ENCODE measurements at places on chromosomes 1 and 21.
A peak's percentile ranks its signal among the peaks of the same experiment; 100 is the strongest.

- peak; percentile 52 for DNase-seq
Measured at GRCh38 chr21:38490411-38491020, 7.8 kb downstream of the ERG start.

- DNase-seq = no peak
Measured at GRCh38 chr1:236020359-236021219, 44.3 kb downstream of the NID1 start.

GRCh38 chr21:33189237-33189636 is 40.5 kb upstream of the IFNAR2 start:
- DNase-seq = no peak

- no peak for DNase-seq
Measured at GRCh38 chr21:44657635-44658540, at the start of gene KRTAP12-3. KRTAP12-3 (plus strand) TSS chr21:44657932; CDS start chr21:44657980, 48 bp downstream.

GRCh38 chr21:42396799-42397745 is 1.2 kb upstream of the TMPRSS3 start:
- no peak for DNase-seq

GRCh38 chr1:52444463-52444862 is 40.1 kb downstream of the PRPF38A start:
- DNase-seq = no peak

- DNase-seq = peak; percentile 72
Measured at GRCh38 chr21:44299458-44300261, at the start of gene PFKL. PFKL (plus strand) TSS chr21:44300053; CDS start chr21:44300106, 53 bp downstream.

DNA sequence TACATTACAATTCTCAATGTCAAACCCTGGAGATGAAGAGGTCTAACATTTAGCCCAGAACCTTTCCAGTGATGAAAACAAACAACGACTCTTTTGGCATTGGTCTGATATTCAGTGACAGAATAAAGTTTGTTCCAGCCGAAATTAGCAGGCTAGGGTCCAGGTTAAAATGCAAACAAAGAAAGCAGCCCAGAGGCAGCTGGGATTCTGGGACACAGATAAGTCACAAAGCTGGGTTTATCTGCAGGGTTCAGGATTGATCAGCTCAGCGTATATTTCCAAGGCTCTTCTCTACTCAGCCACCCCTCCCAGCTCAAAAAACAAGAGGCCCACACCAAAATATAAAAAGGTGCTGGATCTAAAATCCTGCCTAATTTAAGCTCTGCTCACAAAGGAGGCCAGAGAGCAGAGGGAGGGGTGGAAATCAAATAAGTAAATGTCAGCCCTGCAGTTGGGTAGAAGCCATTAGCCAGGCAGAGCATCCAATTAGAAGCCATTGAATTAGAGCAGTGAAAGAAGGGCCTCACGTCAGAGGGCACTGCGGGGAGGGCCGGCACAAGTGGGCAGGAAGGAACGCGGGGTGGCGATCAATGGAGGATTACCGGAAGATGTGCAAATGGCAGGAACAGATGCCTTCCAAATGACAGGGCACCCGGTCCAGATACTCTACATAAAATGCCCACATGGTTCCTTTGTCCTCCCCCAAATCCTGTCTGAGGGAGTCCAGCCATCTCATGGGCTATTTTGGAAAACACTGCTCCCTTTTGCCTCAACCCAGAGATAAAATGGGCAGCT is 3.2 kb upstream of the KLHDC8A start:
- no peak for DNase-seq

Data from Kasumi-1 (cell line).